Adrenal gland (tissue), 19 donors: ENCODE measurements at places on chromosomes 16 and 17. TPM values are rescaled to one million over a fixed set of nuclear protein-coding genes. Genes with fewer than 3 reads are reported as not detected.

The CALCOCO2 gene
- 44.5 TPM for polyA plus RNA-seq

The SLC6A2 gene
- 12.4 TPM for polyA plus RNA-seq

The HOXB8 gene
- 4.2 TPM for polyA plus RNA-seq

The TRIM65 gene
- 16.7 TPM for polyA plus RNA-seq

The HAP1 gene
- 0.91 TPM for polyA plus RNA-seq

The BCO1 gene
- 0.03 TPM for polyA plus RNA-seq

The PABPN1L gene
- 1.1 TPM for polyA plus RNA-seq

The HAS3 gene
- polyA plus RNA-seq, result 1.2 TPM

The CMTM2 gene
- 0.17 TPM for polyA plus RNA-seq

The TAX1BP3 gene
- 32.1 TPM for polyA plus RNA-seq

The UQCRC2 gene
- polyA plus RNA-seq, result 130 TPM

The CD300H gene
- not detected for polyA plus RNA-seq

The RAB37 gene
- 0.57 TPM for polyA plus RNA-seq

The HBQ1 gene
- 0.44 TPM for polyA plus RNA-seq

The MSI2 gene
- 36.7 TPM for polyA plus RNA-seq

The KRTAP4-1 gene
- not detected for polyA plus RNA-seq

The NPTX1 gene
- polyA plus RNA-seq, result 0.30 TPM

The PRDM7 gene
- not detected for polyA plus RNA-seq

The MSLN gene
- not detected for polyA plus RNA-seq

The UMOD gene
- polyA plus RNA-seq, result not detected

The HMOX2 gene
- 39.0 TPM for polyA plus RNA-seq

The DPEP2 gene
- 0.27 TPM for polyA plus RNA-seq

The KRT20 gene
- polyA plus RNA-seq, result 0.64 TPM

The SHPK gene
- 13.3 TPM for polyA plus RNA-seq

The SEC14L5 gene
- 0.51 TPM for polyA plus RNA-seq

The C16orf54 gene
- polyA plus RNA-seq, result 0.61 TPM

The CORO6 gene
- polyA plus RNA-seq, result 34.0 TPM

The SLFN12L gene
- polyA plus RNA-seq, result 0.13 TPM
